Spinal cord (tissue), 10 donors: ENCODE measurements at places on chromosomes 1 and 21. TPM values are rescaled to one million over a fixed set of nuclear protein-coding genes. Genes with fewer than 3 reads are reported as not detected.
A peak's percentile ranks its signal among the peaks of the same experiment; 100 is the strongest.

- no peak for DNase-seq
- no peaks in the 10 kb centered on the region for H3K36me3 ChIP-seq
- H3K4me3 ChIP-seq, result no peak overlapping the region
- H3K27me3 ChIP-seq, result no peaks in the 10 kb centered on the region
- H3K27ac ChIP-seq, result no peak overlapping the region
Observed at GRCh38 chr1:221886743-221887414, 145.0 kb upstream of the DUSP10 start.

GRCh38 chr1:7617826-7618225 lies 153.3 kb upstream of the VAMP3 start:
- no peaks in the 10 kb centered on the region for H3K36me3 ChIP-seq
- H3K27me3 ChIP-seq, result no peaks in the 10 kb centered on the region
- no peak for DNase-seq
- no peak overlapping the region for H3K27ac ChIP-seq
- H3K4me3 ChIP-seq, result no peak overlapping the region

DNA sequence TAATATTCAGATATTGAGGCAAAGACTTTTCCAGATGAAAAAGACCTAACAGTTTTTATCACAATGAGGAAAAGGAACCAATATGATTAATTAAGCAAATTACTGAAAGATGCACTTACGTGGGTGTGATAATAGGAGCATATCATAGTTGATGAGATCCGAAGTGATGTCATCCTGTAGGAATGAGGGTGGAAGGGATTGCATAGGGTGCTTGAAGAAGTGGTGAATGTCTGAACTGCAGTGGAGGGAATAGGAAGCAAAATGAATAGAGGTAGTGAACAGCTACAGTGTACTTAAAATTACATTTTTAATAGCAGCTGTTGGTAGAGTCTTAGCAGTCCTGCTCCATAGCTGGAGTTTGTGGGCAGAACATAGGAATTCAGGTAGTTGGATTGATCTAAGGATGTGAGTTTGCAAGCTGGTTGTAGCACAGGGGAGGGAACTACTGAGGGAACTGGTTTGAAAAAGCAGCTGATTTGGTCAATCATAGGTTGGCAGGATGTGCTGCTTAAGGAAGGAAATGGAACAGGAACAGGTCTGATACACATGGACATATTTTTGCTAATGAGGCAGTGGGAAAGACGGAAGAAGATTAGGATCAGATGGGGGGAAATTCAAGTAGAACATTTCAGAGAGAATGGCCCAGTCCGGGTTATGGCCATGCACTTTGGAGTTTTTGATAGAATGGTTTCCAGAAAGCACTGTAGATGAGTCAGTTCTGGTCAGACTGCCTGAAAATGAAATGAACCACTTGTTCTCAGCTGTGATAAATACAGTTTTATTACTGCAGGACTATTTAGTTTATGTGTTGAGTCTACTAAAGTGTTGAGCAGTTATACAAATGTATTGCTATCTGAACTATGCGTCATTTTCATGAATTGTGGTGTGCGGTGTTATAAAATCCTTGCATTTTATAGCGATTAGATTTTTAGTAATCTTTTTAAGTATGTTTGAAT lies 155.8 kb downstream of the RYR2 start:
- no peaks in the 10 kb centered on the region for H3K27me3 ChIP-seq
- no peaks in the 10 kb centered on the region for H3K4me1 ChIP-seq
- H3K27ac ChIP-seq, result no peak overlapping the region
- no peaks in the 10 kb centered on the region for H3K36me3 ChIP-seq
- no peak overlapping the region for H3K4me3 ChIP-seq

DNA sequence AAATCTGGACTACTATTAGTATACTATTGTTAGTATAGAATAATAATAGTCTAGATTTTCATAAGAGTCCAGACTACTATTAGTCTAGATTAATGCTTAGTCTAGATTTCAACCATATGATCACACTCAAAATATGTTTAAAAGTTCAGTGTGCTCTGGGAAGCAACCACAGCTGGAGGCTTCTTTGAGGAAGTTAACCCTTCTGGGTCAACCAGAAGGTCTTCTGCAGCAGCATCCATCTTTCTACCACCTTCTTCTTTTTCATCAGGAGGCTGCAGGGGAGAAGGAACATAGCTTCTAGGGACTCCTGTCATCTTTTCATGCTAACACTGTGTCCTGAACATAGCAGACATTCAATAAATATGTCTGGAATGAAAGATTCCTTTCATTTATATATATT lies 51.2 kb upstream of the DNAJC6 start:
- no peak overlapping the region for H3K27ac ChIP-seq
- H3K4me3 ChIP-seq, result no peak overlapping the region
- DNase-seq, result no peak
- H3K27me3 ChIP-seq, result no peaks in the 10 kb centered on the region
- peaks cover 8% of the 10 kb centered on the region for H3K4me1 ChIP-seq

DNA sequence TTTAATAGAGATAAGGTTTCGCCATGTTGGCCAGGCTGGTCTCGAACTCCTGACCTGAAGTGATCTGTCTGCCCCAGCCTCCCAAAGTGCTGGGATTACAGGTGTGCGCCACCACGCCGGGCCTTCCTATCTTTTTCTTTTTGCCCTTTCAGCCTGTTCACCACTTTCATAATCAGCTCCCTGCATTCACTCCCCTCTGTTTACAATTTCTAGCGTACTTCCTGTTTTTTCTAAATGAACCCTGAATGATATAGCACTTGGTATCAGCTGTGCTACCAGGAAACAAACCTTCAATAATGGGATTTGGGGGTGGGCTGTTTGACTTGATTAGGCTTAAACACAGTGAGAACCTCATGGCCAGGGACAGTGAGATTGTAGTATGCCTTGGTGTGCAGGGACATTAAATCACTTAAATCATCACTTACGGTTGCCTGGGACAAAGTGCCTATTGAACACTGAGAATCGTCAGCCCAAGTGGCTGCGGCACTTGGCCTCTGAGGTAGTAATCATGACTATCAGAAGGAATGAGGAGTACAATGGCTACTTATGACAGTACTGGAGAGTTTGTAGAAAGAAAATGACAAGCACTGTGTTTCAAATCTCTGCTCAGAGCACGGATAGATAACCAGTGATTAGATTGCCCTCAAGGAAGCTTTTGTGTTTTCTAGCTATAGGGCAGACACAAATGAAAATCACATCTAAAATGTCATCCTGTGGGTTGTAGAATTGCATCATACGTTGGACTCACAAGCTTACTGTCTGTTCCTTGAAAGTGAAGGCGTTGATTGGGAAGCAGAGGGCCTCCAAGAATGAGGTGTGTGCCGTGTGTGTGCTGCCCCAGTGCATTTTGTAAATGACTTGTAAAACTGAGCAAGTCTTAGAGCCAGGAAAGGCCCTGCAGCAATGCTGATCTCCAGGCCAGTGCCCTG lies 661.8 kb downstream of the MATN1 start:
- H3K27me3 ChIP-seq, result no peaks in the 10 kb centered on the region
- no peak overlapping the region for H3K4me3 ChIP-seq
- H3K27ac ChIP-seq, result no peak overlapping the region
- H3K36me3 ChIP-seq, result no peaks in the 10 kb centered on the region

DNA sequence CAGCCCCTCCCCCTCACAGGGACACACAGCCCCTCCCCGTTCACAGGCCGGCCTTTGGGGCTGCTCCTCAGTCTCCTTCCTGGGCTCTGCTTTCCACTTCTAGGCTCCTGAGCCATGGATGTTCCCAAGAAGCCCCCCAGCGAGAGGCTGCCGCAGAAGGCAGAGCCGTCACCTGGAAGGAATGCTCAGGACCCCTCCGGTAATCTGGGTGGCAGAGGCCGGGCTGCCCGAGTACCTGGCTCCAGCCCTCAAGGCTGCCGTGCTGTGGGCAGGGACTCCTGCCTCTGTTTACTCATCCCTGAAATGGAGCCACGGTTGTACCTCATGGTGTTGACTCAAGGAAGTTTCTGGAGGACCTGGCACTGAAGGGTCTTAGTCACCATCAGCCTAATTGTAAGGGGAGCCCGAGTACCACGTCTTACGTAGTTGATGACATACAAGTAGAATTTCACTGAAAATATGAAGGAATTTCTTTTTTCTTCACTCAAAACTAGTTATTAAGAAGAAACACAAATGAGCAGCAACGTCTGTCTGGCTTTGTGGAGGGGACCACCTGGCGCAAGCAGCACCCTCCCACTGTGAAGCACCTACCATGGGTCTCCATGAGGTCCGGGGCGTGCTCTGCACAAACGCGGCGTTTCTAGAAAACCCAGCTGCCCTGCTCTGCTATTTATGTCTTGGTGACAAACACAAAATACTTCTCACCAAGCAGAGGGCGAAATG lies 33.7 kb downstream of the PRDM15 start:
- peaks cover 9% of the 10 kb centered on the region for H3K4me1 ChIP-seq
- no peaks in the 10 kb centered on the region for H3K27me3 ChIP-seq
- DNase-seq, result no peak

DNA sequence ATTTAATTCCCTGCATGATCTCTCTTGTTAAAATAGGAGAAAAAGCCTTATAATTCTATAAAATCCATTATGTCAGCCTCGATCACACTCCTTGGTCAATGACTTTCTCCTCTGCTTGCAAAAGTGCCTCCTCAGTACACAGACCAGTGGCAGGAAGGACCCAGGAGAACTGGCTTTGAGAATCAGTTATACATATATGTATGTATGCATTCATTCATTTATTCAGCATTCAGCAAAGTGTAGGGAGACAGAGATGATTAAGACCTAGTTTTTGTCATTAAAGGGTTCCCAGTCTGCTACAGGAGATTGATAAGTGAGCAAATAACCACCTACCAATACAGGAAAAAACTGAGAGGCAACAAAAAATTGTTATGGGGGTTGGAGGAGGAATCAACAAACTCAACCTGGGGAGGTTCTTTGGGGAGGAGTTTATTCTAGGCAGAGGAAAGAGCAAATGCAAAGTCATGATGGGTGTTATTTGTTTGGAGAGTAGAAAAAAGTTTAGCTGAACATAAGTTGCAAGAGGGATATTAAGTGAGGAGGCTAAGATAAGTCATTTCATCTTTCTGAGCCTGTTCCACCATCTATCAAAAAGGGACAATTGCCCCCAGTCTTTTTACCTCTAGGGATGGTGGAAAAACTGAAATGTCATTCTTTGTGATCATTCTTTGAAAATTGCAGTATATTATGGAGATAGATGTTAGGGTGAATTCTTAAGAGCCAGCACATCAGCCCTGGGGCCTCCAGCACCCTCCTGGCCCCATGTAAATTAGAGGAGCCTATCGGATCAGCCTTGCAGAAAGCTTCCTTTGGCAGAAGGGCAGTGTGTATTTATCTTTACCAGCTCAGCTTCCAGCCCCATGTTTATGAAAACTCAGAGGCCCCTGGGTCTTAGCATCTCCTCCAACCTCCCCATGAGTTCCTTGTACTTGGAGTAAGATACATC lies 128.0 kb downstream of the OMA1 start:
- H3K27me3 ChIP-seq, result no peaks in the 10 kb centered on the region
- H3K27ac ChIP-seq, result no peak overlapping the region
- DNase-seq, result no peak

DNA sequence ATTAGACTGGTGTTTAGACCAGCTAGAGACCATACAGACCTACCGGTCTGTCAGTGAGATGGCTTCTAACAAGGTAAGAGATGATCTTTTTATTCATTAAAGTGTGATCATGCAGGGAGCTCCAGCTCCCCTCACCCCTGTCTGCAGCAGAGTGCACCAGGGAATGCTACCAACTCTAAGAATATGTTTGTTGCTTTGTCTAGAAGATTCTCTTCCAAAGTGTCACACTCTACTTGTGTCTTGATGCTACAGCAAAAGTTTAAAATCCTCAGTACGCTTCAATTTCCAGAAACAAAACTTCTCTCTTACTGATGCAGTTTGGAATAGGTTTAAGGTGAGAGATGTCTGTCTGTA lies 201.4 kb upstream of the SGIP1 start:
- peaks cover 6% of the 10 kb centered on the region for H3K36me3 ChIP-seq
- peaks cover 15% of the 10 kb centered on the region for H3K4me1 ChIP-seq
- peak overlapping the region; percentile 50 for H3K4me3 ChIP-seq
- no peaks in the 10 kb centered on the region for H3K27me3 ChIP-seq
- no peak for DNase-seq

The CD53 gene
- 18.4 TPM for total RNA-seq

DNA sequence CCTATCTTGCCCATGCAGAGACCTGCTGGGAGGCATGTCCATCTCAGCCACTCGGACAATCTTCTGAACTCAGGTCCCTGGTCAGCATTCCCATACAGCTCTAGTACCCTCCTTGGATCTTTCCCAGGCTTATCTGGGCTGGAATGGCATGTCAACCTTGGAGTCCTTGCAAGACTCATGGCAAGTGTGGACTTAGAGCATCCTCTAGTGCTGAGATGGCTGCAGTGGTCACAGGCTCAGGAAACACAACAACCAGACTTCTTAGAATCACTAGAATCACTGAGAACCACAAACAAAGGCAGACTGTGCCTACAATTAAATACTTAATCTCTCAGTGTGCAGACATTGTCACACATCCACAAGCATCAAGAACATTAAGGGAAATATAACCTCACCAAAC lies 73.1 kb upstream of the TSHB start:
- DNase-seq, result peak; percentile 21
- H3K4me1 ChIP-seq, result no peaks in the 10 kb centered on the region
- no peak overlapping the region for H3K4me3 ChIP-seq
- H3K27me3 ChIP-seq, result no peaks in the 10 kb centered on the region
- H3K27ac ChIP-seq, result no peak overlapping the region

The GABPA gene
- 32.9 TPM for total RNA-seq

DNA sequence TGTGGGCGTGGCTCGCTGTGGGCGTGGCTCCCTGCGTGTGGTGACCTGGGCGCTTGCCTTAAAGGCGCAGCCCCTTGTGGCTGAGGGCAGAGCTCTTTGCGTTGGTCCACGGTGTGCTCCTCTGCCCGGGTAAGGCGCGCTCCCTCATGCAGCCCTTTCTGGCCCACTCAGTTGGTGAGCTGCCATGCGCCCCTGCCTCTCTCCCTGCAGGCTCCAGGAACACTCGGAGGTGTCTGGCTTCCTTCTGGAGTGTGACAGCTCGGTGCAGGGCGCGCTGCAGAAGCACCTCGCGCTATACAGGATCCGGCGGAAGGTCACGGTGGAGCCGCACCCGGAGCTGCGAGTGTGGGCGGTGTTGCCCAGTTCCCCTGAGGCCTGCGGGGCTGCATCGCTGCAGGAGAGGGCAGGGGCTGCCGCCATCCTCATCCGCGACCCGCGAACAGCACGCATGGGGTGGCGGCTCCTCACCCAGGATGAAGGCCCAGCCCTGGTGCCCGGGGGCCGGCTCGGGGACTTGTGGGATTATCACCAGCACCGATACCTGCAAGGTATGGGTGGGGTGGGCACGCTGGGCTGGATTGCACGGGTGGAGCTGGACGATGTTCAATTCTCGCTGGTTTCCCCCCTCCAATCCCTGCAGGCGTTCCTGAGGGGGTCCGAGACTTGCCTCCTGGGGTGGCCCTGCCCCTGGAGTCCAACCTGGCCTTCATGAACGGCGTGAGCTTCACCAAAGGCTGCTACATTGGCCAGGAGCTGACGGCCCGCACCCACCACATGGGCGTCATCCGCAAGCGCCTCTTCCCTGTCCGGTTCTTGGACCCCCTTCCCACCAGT lies 9.1 kb downstream of the IBA57 start:
- H3K4me3 ChIP-seq, result no peak overlapping the region
- peaks cover 67% of the 10 kb centered on the region for H3K36me3 ChIP-seq
- no peaks in the 10 kb centered on the region for H3K27me3 ChIP-seq
- no peak for DNase-seq
- H3K27ac ChIP-seq, result no peak overlapping the region
